ENCODE measurements at places on chromosomes 13 and 19.
A peak's percentile ranks its signal among the peaks of the same experiment; 100 is the strongest.

GRCh38 chr13:102441085-102441484 lies 39.2 kb upstream of the FGF14 start:
- DNase-seq: no peak

GRCh38 chr13:99086267-99087097 lies 108.6 kb upstream of the DOCK9 start:
- peak; percentile 51 for DNase-seq

GRCh38 chr19:52034051-52034728 lies 6.0 kb upstream of the ZNF614 start:
- DNase-seq: peak; percentile 13

- no peak for DNase-seq
Measured at GRCh38 chr19:52138983-52139251, 821 bp downstream of the ZNF616 start.

DNA sequence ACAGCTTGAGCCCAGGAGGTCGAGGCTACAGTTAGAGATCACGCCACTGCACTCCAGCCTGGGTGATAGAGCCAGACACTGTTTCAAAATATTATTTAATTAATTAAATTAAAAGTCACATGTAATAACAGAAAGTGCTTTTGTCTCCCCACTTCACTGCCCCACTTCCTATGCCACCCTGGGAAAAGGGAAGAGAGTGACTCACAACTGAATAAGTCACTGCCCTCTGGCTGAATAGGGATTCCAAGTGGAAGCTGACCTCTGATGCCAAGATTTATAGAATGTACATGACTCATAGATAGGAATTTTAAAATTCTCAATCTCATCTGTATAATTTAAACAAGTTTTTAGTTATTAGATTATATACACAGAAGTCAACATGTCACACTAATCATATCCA lies 22.2 kb upstream of the ERVV-1 start:
- DNase-seq: peak; percentile 54

- DNase-seq: no peak
Measured at GRCh38 chr13:36130552-36131221, 495 bp downstream of the DCLK1 start.

All from fibroblast of pulmonary artery (primary cell).